ENCODE measurements at places on chromosomes 1 and 21.
A peak's percentile ranks its signal among the peaks of the same experiment; 100 is the strongest.

DNA sequence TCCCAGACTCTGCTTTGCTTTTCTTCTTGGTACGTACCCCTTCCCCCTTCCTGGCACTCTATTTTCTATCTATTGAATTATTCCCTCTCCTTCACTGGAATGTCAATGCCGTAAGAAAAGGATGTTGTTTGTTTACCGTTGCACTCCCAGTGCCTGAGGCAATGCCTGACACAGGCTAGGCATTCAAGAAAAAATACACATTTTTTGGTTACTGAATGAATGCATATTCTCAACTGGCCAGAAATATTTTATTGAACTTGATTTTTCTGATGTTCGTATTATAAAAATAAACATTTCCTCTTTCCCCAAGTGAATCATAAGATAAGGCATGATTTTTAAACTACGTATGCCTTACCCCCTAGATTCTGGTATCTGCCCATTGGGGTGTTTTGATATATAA is 41.2 kb downstream of the GNG12 start:
- peak; percentile 58 for DNase-seq

DNA sequence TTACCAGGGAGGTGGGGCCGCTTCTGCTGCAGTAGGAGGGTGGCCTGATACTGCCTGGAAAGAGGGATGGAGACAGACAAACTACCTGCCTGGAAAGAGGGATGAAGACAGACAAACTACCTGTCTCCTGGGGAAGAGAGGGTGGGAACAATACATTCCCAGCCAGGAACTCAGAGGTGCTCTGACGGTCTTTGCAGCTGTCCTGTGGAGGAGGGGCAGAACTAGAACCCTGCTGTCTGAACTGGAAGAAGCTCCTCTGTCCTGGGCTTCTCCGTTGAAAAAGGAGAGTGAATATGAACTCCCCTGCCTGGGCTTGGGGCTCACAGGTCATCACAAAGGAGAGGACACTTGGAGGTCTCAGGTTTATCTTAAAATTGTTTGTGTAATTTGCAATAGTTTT is 40.3 kb upstream of the ETV3 start:
- DNase-seq = no peak

GRCh38 chr1:89322402-89322801 is 41.5 kb upstream of the GBP6 start:
- no peak for DNase-seq

GRCh38 chr21:43778469-43779335 is 2.6 kb upstream of the CSTB start:
- no peak for DNase-seq

GRCh38 chr1:11364170-11364569 is 91.2 kb downstream of the UBIAD1 start:
- DNase-seq = peak; percentile 8

GRCh38 chr1:183048087-183049085 is 25.2 kb downstream of the LAMC1 start:
- peak; percentile 43 for DNase-seq

DNA sequence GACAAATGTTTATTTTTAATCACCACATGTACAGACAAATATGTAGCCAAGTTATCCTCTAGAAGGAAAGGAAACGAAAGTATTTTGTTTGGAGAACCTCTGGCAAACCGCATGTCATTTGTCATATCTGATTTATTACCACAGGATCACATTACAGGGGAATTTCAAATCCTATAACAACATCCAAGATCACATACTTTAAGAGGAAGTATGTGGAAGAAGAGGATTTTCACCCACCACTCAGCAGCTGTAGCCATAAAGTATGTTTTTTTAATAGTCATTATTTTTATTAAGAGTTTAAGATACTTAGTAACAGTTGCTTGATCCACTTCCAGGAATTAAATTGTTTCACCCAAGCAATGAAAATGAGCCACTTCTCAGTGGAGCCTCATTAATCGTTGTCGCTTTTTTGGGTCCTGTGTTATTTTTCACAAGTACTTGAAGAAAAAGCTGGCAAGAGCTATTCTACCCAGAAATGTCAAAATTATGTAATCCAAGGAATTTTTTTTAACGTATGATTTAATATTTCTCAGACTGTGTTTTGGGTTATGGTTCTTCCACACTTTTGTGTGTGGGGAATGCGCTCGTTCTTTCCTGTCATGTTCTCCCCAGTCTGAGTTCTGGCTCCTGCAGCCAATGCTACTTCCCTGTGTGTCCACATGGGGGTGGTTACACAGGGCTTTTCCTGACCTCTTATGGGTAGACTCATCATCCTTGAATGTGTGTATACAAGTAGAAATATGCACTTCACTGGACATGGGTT is 6.9 kb downstream of the SERTAD4 start:
- peak; percentile 62 for DNase-seq

DNA sequence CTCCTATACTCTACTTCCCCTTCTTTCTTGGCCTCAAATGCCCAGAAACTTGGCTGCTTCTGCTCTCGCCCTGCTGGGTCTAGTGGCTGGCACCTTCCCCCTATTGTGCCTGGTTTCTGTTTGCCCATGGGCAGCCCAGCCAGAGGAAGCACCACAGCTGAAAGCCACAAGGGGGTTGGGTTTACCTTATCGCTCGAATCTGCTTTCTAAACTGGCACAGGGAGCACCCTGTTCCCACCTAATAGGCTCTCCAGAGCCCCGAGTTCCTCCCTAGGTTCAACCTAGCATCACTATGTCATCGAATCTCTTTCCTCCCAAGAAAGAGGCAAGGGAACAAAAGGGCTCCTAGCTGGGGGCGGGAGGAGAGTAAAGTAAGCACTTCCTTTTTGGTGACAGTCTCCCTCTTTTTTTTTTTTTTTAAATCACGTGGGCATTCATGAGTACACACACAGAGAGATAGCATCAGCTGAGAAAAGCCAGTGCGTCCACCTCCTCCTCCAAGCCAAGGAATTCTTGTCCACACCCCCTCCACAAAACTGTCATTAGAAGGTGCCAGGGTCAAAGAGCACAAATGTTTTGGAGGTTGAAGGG is 72.8 kb downstream of the PLEKHA6 start:
- DNase-seq = no peak

DNA sequence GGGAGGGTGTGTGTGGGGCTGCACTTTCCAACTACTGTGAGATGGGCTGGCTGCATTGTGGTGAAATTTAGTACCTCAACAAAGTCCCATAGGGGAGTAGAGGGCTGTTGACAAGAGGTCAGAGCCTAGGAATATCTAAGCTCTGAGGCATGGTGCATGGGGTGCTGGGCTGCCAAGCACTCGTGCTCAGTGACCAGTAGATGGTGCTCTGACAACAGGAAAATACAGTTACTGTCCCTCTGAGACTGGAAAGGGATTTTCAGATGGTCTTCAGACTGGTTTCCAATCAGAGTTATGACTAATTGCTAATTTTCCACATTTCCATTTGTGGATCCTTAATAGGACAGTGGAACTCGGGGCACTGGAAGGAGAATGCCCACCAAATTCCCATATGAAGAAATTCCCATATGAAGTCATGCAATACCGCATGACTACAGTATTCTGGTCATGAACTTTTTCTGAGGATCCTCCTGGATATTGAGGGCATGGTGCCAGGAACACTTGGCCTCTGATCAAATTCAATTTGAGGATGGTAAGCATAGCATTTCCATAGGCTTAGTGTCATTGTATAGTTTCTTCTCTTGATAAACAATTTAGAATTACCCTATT is 4.1 kb upstream of the CACNA1E start:
- peak; percentile 82 for DNase-seq

DNA sequence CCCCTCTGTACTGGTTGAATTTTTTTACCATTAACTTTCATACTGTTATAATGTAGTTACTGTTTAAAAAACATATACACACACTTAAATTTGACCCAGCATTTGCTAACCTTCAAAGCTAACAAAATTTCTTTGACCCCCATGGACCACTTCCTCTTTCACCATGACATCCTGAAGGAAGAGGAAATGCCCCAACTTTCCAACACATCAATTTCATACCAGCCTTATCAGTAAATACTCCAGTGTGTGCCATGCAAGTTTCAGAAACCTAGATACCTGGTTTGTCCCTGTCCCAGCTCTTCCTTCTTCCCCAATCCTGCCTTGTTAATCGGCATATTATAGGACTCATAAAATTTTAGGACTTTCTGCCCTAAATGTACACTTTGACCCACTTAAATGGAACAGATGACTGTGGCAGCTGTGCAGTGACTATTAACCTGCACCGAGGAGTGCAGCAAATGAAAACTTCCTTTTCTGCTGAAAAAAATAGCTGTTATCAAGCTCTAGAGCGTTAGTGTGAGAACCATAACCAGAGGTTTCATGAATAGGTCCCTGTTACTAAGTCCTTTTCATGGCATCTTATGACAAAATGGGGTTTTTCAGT is 54.1 kb downstream of the DTL start:
- DNase-seq = no peak

GRCh38 chr1:30853350-30853749 is 55.2 kb downstream of the SDC3 start:
- DNase-seq = no peak

DNA sequence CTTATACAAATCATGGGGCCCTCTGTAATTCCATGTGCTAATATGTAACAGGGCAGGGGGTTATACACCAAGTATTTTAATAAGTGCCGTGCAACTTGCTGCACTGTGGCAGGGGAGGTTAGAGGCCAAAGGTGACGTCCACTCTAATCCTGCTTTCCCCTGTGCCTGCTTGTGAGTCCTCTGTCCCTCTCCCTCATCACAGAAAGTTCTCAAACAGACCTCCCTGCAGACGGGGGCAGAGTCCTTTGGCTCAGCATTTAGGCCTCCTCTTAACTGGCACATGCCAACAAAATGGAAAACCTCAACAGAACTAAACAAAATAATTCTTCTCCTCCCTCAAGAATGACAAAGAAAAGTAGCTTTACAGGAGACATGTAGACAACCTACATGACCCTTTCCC is 2.9 kb downstream of the RXRG start:
- DNase-seq = no peak

- peak; percentile 32 for DNase-seq
Observed at GRCh38 chr21:46667741-46668380, 32.4 kb downstream of the PRMT2 start.

GRCh38 chr1:193077991-193078390 is 18.6 kb downstream of the RO60 start:
- DNase-seq = no peak

- no peak for DNase-seq
Observed at GRCh38 chr21:33355996-33356395, 31.2 kb downstream of the IFNAR1 start.

GRCh38 chr21:35057428-35057827 is 8.3 kb upstream of the RUNX1 start:
- DNase-seq = no peak

DNA sequence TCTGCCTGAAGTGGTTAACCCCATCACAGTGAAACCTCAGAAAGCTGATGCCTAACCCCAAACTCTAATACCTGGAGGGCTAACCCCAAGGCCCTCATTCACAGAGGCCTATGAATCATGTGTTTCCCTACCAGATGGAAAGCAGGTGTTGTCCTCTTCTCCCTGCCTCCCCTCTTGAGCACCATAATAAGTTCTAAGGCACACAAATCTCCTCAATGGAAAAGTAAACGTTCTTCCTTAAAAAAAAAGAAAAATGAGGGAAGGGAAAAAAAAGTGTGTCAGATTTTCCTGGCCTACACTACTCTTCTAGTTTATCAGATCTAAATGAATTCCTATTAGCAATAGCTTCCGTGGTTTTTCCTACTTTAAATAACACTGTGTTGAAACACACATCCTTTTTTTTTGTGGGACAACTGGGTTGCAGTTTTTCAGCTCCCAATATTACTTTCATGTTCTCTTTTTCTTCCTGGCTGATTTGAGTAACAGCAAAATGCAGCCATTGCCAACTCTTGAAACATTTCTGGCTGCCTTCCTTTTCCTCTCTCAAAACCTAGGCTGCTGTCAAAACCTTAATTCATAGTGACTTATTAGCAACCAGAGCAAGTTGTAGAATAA is 43.2 kb downstream of the SLC44A3 start:
- peak; percentile 68 for DNase-seq

DNA sequence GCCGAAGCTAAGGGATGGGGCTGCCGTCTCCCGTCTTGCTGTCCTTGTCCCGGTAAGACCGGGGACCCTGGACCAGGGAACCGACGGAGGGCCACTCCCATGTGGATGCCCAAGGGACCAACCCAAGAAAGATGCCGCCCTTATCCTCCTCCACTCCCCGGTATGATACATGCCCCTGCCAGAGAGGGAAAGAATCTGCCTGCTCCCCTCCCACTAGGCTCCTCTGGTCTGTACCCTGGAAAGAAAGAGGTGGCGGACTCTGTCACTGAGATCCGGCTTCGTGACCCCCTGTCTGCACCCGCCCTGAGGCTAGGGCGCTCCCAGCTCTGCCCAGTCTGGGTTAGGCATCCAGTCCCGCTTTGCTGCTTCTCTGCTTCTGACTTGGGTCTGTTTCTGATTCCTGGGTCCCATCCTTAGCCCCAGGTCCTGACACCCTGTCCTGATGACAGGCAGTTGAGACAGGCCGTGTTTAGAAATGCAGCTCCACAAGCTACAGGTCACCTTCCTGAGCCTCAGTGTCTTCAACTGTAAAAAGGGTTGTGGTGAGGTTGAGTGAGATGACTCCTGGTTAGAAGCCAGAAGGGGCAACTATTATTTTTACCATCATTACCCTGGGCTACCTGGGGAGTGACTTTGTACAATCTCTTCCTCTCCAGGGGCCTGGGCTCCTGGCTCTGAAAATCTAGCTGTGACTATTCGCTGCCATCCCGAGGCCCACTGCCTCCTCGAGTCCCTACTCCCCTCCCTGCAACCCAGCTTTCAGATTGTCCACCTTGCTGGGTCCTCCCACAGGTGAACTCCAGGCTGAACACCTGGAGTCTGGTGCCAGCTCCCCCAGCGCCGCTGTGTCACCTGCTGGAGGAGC is 3.7 kb downstream of the MATN1 start:
- peak; percentile 75 for DNase-seq

DNA sequence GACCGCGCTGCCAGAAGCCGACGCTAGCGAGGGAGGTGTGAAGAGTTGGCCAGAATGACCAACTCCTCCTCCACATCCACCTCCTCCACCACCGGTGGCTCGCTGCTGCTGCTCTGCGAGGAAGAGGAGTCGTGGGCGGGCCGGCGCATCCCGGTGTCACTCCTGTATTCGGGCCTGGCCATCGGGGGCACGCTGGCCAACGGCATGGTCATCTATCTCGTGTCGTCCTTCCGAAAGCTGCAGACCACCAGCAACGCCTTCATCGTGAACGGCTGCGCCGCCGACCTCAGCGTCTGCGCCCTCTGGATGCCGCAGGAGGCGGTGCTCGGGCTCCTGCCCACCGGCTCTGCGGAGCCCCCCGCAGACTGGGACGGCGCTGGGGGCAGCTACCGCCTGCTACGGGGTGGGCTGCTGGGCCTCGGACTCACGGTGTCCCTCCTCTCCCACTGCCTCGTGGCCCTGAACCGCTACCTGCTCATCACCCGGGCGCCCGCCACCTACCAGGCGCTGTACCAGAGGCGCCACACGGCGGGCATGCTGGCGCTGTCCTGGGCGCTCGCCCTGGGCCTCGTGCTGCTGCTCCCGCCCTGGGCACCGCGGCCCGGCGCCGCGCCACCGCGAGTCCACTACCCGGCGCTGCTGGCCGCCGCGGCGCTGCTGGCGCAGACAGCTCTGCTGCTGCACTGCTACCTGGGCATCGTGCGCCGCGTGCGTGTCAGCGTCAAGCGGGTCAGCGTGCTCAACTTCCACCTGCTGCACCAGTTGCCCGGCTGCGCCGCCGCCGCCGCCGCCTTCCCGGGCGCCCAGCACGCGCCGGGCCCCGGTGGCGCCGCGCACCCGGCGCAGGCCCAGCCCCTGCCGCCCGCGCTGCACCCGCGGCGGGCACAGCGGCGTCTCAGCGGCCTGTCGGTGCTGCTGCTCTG is 1.2 kb downstream of the GPR88 start:
- DNase-seq = peak; percentile 38

- no peak for DNase-seq
Observed at GRCh38 chr1:208601561-208601960, 357.4 kb upstream of the PLXNA2 start.

Measured in dermis blood vessel endothelial cell (primary cell).